ENCODE measurements at places on chromosomes 3 and 15.

DNA sequence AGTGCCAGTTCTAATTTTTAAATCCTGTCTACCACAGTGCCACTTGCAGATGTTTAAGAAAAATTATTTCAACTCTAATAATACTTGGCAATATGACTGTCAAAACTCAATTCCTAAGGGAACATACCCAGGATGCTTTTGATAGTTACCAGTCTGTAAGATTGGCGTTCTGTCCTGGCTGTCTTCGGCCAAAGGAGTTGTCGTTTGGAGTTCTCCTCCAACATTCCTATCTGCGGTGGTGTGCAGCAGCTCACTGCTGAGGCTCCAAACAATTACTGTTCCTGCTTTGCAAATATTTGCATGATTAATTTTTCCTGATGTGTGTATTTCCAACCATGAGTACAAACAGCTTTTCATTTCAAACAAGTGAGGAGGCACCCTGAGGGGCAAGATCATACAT is 330.8 kb upstream of the DPH6 start:
- DNase-seq: no peak

GRCh38 chr3:61669668-61670299 is 108.4 kb downstream of the PTPRG start:
- no peak for DNase-seq

DNA sequence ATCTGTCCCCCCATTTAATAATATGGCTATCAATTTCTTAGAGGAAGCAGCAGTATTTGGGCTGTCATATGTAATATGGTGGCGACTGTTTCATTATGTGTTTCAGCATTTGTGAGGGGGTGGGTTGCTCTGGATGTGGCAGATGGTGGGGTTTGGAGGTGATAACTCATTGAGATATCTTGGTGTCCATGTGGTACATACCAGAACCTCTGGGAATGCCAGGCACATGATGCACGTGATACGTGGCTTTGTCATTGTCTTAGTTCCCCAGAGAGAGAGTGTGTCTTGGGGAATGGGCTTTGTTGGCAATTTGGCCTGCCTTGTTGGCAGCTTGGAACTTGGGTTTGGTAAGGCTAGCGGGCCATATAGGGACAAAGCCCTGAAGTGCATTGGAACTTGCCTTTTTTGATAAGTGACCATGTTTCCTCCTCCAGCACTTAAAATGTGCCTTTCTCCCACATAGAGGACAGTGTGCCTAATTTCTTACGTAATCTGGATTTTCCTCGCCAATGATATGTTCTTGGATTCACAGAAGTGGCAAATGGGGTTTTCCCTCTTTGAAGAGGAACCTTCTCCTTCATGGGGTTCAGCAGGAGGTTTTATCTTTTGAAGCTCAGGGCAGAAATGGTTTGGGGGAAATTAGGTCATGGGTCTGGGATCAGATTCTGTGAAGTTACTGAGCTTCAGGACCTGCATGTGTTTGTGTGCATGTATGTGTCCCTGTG is 79.5 kb downstream of the DNASE1L3 start:
- DNase-seq: no peak

DNA sequence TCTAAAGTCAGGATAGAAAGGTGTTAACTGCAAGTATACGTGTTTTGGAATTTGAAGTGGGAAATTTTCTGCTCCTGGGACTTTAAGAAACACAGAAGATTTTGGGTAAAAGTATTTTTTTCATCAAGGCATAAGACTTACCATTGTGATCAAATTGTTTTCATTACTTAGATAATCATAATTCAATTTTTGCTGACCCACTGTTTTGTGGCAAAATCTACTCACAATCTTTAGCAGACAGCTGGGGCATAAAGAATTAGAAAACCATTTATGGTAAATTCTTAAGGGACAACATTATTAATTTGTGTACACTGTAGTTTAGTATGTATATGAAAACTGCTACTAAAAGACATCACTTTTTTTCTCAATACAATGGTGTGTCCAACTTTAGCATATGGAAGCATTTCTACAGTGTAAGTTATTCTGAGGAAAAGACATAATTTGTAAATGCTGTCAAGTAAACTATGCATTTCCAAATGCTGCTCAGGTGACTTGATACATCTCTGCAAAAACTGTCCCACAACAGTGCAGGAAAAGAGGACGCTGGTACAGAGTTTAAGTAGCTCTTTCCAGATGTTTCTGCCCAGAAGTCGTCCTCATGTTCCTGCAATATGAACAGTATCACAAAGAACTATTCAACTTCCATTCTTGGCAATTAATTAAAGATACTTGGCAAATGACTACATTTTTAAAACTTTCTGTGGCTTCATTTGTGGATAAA is 52.3 kb downstream of the THSD4 start:
- DNase-seq: no peak

GRCh38 chr3:25478211-25478757 is 50.2 kb downstream of the RARB start:
- no peak for DNase-seq

DNA sequence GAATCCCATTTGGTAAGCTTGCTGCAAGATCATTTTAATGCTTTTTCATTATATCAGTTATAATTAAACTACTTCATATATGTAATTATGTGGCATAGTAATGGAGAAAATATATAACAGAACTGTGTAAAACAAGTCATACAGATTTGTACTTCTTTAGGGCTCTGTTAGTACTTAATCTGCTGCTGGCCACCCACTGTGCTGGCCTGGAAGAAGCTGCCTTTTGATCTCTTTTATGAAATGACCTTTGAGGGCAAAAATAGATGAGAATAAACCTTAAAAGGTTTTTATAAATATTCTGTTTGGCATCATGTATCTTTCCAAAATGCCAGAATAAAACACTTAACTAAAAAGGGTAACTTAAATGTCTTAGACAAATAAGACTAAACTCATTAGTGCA is 262.9 kb downstream of the ZIC1 start:
- no peak for DNase-seq

DNA sequence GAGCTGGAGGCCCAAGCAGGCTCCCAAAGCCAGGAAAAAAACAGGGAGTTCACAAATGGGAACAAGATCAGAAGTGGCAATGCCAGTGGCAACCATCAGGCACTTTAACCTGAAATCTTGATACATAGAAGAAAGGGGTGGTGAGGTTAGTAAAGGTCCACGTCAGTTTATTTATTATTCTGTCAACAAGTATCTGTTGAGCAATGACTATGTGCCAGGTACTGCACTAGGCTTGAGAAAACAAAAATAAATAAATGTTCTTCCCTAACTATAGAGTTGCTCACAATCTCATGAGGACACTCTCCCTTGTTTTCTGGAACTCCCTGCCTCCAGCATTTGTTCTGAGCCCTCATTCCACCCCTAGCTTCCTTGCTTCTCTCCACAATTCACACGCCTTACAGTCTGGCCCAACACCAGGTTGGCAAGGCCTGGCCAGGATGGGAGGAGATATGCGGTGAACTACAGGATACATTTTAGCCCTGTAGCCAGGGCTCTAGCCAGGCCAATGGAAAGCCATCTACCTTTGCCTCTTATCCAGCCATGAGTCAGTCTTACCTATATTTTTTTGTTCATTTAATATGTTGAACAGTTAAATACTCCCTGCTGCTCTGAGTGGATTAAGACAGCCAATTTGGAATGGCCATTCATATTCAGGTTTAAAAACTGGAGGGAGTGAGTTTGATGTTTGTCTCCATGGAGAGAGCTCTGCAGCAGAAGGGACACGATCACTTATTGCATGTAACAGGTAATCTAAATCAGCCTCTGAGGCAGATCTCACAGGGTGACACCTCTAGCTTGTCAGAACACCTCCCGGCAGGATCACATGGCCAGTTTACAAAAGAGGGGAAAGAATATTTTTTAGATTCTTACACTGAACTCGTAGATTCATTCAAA is 161.9 kb upstream of the ATP11B start:
- no peak for DNase-seq

DNA sequence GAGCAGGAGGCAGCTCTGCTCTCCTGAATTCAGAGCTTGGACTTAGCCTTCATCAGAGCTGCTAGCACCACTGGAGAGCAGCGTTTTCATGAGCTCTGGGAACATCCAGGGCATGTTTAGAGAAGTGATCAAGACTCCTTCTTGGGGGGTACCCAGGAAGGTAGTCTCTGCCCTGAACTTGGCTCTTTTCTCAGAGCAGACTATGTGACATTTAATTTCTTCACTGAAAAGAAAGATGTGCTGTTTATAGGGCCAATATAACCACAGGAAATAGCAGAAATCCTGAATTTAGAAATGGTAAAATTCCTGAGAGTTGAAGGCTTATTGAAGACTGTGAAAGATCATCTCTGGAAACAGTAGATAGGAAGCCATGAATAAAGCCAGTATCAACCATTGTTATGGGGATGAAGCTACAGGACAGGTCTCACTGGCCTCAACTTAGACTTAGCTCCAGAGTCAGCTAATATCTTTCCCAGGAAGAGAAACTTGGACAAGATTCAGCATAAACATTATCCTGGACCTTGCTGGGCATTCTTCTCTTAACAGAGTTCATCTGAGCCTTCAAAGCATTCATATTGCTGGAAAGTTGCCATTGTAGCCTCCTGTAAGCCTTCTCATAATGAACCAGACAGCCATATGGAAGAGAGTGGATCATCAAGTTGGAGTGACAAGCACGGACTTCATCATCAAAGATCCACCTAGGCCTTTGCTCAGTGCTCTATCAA is 386.6 kb upstream of the THBS1 start:
- DNase-seq: no peak

DNA sequence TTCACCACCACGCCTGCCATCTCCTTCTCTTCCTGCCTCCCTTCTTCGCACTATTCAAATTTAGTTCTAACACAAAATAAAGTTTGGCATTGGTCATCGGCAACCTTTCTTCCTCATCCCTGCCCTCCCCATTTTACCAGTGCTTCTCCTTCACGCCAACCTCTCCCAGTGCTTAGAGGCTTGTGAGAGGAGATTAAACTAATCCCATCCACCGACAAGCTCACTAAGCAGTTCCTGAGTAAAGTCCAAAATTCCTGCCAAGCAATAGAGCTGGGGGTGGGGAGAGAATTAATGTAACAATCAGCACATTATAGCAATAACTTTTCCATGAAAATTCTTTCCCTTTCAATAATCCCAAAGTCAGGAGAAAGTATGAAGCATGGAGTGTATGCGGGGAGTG is 157.4 kb upstream of the GMNC start:
- DNase-seq: no peak

- DNase-seq: no peak
Observed at GRCh38 chr15:92056875-92057274, 203.4 kb downstream of the SLCO3A1 start.

DNA sequence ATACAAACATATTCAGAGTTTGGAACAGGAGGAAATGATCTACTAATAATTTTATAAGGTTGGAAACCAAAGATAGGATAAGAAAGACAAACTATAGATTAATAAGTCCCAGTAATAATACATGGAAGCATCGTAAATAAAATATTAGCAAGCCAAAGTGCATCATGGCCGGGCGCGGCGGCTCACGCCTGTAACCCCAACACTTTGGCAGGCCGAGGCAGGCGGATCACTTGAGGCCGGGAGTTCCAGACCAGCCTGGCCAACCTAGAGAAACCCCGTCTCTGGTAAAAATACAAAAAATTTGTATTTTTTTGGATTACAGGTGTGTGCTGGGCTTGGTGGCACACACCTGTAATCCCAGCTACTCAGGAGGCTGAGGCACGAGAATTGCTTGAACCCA is 14.9 kb downstream of the MUC4 start:
- no peak for DNase-seq
